BJ (cell line): ENCODE measurements at places on chromosomes 11 and 22.

- no peak for DNase-seq
Measured at GRCh38 chr11:1639102-1639620, 9.6 kb downstream of the KRTAP5-5 start.

GRCh38 chr11:79708319-79708932, 267.6 kb upstream of the TENM4 start:
- no peak for DNase-seq

GRCh38 chr11:44434191-44434590, 124.3 kb upstream of the ALX4 start:
- DNase-seq = no peak

GRCh38 chr11:45158210-45158731, 11.8 kb downstream of the PRDM11 start:
- DNase-seq = no peak

DNA sequence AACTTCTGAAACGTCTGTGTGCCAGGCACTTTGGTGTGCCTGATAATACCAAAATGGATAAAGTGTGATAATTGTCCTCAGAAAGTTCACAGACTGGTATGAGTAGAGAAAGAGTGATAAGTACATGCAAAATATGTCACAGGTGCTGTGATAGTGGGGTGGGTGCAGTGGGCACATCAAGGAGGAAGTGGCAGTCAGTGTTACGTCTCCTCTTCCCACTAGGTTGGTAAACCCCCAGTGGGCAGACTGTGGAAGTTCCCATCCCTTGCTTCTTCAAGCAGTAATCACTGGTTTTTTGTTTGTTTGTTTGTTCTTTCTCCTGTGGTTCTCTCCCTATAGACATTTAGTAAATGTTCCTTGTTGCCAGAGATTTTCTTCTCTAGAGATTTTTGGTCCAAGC, 5.4 kb downstream of the RNF121 start:
- no peak for DNase-seq
